Vagina (tissue), 2 donors: ENCODE measurements at places on chromosomes 12 and 14.

DNA sequence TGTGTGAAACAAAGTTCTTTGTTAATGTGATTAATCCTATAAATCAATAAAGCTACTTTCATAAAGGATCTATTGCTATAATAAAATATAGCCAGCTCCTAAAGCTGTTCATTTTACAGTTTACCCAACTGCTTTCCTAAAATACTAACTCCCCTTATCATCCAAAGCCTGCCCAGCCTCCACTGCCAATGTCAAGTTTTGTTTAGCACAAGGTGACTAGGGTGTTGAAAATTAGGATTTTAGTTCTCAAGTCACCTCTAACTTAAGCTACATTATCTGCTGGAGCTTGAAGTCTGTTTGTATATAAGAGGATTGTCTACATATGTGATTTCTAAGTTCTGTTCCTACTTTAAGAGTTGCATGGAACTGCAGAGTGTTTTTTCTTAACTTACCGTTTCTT is 86.3 kb downstream of the CCER1 start:
- no peak for DNase-seq

GRCh38 chr12:26621932-26622331 is 211.1 kb downstream of the ITPR2 start:
- no peak for DNase-seq

DNA sequence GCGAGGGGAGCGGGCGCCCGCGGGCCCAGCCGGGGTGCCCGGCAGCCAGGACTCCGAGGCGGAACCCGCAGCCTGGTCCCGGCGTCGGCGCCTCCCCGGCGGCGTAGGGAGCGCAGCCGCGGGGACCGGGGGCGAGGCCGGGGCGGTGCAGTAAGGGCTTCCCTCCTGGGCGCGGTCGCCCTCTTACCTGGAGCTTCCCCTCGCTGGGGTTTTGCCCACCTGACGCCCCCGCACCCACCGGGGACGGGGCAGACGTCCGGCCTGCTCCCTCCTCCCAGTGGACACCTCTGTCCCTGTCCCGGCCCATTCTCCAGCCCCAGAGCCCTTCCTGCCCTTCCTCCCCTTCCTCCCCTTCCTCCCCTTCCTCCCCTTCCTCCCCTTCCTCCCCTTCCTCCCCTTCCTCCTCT is 413 bp upstream of the TUBA1C start:
- no peak for DNase-seq

DNA sequence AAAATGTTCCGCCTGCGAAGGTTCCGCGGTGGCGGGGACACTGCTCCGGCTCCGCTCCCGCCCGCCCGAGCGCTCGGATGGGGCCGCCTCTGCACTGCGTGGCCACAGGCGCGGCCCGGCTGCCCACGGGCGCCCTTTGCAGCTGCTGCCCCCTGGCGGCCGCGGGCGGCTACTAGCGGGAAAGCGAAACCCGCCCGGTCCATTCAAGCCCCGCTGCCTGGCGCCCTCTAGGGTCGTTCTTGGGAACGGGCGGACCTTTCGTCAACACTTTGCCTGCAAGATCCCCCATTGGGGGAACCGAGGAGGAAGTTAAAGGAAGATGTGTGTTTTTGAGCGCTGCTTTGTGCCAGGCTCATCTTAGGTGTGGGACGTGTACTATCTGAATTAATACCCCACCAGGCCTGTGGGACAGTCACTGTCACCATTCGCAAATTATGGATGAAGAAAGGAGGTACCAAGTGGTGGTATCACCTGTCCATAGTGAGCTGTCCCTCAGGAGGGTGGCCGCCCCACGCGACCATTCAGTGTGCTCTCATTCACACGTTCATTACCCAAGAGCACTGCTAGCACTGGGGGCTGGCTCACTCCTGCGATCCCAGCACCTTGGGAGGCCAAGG is 19.4 kb downstream of the GPR132 start:
- DNase-seq, result no peak

DNA sequence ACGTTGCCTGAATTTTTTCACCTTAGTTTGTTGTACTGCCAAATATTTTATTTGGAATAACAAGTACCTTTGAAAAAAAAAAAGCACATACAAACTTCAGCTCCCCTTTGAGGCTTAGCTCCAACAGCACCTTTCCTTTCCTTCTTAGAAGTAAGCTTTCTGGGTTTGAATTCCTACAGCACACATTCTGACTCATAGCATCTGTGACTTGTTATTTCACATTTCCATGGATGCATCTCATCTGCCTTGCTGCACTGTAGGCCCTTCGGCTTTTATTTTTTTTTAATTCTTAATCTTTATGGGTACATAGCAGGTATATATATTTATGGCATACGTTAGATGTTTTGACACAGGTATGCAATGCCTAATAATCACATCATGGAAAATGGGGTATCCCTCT is 7.2 kb downstream of the LGALS3 start:
- no peak for DNase-seq

DNA sequence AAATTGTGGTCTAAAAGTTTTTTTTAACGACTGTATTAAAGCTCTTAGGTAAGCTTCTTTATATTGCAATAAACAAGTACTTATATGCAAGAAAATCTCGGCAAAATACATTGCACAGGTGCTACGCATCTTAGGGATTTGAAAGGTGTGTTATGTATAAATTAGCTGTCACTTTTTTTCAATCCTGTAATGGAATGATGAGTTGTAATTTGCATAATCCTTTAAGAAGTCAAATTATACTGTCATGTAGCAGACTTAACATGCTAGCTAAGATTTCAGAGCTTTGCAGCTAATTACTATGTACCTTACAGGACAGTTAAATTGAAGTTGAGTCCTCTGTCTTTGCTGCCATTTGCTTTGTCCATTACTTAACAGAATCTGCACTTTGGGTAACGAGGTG is 117.5 kb downstream of the NPAS3 start:
- DNase-seq, result no peak

DNA sequence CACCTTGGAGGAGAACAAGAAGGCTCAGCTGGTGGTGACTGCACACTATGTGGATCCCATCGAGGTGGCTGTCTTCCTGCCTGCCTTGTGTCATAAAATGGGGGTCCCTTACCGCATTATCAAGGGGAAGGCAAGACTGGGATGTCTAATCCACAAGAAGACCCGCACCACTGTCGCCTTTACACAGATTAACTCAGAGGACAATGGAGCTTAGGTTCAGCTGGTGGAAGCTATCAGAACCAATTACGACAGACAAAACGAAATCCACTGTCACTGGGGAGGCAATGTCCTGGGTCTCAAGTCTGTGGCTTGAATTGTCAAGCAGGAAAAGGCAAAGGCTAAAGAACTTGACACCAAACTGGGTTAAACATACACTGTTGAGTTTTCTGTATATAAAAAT is 12.6 kb downstream of the TRAPPC6B start:
- DNase-seq, result no peak

DNA sequence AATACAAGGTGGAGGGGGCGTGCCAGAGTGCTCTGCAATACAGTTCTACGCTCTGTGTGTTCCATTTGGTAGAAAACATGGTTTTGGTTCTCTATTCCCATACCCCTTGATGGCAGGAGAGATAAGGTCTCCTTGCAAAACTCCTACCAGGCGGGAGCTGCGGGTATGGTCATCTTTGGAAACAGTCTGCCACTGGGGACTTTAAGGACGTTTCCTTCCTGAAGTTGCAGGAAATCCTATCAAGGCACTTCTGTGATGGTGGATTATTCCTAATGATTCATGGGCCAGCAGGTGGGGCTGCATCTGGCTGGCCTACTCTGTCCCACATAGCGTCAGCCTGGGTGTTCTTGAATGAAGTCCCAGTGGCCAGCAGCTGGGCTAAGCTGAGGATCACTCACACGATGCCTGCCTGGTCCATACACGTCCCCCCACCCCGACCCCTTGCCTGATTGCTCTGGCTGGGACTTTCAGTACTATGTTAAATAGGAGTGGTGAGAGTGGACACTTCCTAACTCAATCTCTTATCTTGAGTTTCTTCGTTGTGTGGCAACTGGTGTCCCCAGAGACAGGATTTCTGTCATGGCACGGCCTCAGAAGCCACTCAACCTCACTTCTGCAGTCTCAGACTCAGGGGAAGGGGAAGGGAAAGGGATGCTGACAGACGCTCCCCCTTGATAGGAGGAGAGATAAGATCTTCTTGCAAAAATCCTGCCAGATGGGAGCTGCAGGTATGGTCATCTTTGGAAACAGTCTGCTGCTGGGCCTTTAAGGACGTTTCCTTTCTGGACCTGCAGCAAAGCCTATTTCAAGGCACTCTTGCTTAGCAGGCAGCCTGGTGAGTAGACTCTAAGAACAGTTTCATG is 61.0 kb upstream of the FKBP4 start:
- DNase-seq, result no peak

- no peak for DNase-seq
Measured at GRCh38 chr14:81435391-81436295, 35.5 kb upstream of the STON2 start.

GRCh38 chr12:82835217-82835616 is 148.5 kb downstream of the TMTC2 start:
- DNase-seq, result no peak

DNA sequence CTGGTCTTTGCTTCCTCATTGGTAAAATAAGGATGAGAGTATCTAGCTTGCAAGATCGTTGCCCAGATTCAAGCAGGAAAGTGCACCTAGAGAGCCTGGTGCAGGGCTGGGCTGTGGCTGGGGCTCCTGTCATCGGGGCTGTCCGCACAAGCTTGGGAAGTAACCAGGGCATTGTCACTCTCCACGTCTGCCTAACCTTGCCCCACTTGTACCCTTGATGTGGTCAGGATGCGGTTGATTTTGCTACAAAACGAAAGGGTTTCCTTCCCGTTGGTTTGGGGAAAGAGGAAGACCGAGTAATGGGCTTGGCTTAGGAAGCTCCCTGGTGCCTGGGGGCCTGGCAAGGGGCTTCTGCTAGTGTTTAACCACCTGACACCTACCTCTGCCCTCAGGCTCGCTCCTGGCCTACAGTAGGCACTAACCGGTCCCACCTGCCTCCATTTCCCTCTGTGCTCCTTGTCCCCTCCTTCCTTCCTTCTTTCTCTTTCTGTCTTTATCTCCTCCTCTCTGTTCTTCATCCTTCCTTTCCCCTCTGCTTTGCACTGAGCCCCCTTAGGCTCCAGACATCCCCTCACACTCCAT is 21.8 kb downstream of the MVK start:
- DNase-seq, result no peak

- DNase-seq, result no peak
Measured at GRCh38 chr12:11347810-11348209, 37.6 kb upstream of the PRB4 start.

DNA sequence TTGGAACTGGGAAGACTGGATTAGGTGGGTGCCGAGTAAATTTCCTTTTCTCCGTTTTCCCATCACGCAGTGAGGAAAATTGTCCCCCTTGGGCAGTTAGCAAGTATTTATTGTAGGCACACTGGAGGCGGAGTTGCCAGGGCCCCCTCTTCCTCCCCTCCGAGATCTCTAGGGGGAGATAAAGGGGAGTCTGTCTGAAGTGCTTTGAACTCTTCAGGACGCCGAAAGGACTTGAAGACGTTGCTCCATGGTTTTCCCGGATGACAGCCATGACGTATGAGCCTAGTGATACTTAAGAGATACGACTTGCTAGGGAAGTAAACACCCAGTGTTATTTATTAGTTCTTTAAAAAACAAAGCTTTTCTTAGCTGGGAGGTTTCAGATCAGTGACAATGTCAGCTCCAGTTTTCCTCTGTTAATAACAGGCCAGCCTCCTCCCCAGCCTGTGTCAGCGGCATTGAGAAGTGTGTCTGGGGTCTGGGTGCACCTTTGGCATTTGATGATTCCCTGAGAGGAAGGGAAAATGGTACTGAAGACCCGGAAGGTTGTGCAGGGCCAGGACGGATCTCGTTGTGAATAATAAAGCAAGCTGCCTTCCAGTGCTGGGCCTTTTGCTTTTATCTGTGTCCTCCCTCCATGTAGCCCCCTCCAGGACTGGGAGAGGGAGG is 78.7 kb downstream of the TSPAN9 start:
- no peak for DNase-seq

DNA sequence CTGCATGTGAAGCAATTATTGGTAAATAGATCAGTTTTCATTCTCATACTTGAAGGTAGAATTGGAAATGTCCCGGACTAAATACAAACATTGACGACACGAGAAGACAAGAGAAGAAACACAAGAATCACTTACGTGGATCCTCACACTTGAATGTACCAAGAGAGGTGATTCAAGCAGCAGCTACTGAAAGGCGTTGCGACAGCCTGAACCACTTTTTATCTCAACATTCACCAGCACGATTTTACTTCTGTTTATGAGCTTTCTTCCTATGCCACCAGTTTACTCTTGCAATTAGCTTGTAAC is 3.6 kb upstream of the FZD10 start:
- no peak for DNase-seq

DNA sequence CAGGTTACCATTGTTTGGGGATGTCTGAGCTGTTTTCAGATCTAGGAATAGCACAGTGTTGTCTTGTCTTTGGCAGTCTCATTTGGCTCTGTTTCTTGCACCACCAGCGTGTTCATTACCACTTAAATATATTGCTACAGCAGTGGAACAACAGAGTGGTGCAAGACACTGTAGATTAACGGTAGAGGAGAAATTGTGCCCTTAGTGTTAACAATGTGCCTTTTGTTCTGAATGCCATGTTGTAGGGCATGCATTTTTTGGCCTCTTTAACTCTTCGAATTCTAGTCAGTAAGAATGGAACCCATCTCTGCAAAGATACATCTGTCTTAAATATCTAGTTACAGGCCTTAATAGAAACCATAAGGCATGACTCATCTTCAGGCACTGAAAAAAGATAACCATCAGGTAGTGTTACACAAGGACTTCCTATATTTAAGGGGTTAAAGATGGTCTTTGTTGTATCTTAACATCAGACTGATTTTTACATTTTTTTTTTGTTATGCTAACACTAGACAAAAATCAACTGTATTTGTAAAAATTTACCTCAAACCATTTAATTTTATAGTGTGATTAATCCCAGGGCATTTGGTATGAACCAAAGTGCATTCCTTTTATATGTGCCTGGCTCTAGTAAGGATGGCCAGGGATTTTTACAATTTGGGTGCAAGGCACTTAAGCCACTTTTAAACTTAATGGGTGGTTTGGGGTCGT is 12.9 kb downstream of the DYRK2 start:
- no peak for DNase-seq

- no peak for DNase-seq
Measured at GRCh38 chr14:77752799-77753516, 8.0 kb downstream of the SNW1 start.

DNA sequence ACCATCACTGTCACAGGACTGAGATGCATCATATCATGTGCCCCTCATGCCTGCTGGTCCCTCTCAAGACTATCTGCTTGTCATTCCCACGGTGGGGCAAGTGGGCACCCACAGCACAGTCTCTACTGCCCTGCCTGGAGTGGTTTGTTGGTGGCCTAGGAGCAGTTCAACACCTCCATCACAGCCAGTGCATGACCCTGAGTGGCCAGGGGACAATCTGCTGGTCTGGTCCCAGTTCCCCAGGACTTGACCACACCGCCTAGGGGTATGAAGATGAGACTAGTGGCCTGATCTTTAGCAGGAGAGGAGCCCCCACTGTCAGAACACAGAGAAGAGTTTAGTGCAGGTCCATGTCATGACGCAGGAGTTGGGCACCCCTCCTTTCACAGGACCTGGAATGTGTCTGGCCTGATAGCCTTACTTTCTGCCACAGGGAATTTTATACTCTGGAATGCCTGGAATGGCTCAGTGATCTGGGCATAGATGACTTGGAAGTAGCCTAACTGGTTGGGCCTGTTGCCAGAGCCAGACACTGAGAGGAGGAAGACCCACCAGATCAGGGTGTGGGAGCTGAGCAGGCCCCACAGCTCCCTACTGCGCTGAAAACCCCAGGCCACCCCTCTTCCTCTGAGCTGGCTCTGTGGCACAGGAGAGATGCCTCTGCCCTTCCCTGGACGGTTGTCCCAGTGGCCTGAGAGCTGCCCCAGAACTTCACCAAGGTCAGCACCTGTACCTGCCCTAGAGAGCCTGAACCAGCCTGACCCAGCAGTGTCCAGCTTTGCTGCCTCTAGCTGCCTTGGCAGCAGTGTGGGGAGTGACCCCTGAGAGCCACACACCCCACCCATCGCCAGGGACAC is 83.3 kb downstream of the PUS7L start:
- no peak for DNase-seq
